ENCODE measurements at places on chromosomes 4 and X.

DNA sequence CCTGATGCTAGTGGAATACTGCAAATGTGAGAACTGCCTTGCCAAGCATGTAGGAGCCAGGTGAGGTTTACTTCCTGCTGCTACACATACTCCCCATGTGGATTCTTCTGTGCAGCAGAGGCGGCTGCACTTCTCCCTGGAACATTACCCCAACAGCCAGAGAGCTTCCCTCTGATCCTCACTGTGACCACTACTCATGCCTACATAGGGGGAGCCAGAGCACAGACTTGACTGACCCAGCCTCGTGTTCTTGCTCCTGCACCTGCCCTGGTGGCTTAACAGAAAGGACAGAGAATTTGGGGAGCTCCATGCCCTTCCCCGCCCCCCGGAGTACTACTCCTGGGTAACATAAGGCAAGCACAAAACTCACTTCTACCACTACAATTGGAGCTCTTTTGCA is 38.4 kb downstream of the UGT2A2 start:
- H3K4me1 ChIP-seq = no peaks in the 10 kb centered on the region
- no peak overlapping the region for H3K4me3 ChIP-seq
- H3K27ac ChIP-seq = no peak overlapping the region
- no peak for DNase-seq
- H3K36me3 ChIP-seq = no peaks in the 10 kb centered on the region

DNA sequence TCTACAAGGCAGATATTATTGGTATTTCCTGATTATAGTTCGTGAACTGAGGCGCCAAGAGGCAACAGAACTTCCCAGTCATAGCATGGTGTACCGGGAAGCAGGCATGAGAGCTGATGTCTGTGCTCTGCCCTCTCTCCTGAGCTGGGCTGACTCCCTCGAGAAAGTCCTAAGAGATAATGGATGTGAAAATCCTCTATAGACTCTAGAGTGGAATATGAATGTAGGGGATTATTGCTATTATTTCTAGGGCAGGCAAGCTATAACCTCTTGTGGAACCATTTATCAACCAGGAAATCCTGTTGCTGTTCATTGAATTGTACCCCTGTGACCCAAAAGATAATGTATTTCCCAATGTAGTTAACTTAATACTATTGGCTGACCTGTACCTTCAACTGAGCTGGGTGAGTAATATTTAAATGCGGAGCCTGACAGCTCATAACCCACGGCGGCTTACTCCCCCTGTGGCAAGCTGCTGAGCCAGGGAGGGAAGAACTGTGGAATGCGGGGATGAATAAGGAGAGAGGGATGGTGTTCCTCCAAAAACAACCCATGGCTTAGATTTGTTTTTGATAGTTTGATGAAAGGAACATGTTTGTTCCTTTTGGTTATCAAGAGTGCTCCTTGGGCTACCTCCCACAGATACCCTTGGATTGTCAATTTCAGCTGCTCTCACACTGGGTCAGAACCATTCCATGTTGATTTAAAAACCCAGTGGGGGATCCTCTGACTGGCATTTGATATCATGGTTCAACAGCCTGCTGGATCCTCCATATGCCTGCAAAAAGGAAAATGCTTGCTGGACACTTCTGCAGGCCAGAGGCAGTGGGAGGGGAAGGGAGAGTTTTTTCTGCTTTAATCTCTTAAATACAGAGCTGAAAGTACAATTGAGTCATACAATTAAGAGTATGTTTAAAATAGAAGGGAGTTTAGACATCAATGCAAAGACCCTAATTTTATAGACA is 339.0 kb upstream of the BOD1L1 start:
- no peak overlapping the region for H3K27ac ChIP-seq
- H3K4me3 ChIP-seq = no peak overlapping the region

DNA sequence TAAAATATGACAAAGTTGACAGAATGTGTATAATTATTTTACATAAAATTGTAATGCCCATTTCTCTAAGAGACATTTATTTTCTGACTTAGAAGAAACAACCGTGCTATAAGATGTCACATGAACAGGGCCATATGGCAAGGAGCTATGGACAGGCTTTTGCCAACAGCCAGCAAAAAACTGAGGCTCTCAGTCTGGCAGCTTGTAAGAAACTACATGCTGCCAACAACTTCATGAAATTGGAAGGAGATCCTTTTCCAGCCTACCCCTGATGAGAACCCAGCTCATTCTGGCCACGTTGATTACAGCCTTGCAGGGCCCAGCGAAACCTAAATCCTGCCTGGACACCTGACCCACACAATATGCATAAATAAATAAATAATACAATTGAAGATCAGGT is 250.3 kb upstream of the ARSJ start:
- no peak overlapping the region for H3K27ac ChIP-seq
- H3K4me3 ChIP-seq = no peak overlapping the region
- DNase-seq = no peak
- no peaks in the 10 kb centered on the region for H3K27me3 ChIP-seq
- peaks cover 22% of the 10 kb centered on the region for H3K4me1 ChIP-seq
- H3K36me3 ChIP-seq = peaks cover 2% of the 10 kb centered on the region

DNA sequence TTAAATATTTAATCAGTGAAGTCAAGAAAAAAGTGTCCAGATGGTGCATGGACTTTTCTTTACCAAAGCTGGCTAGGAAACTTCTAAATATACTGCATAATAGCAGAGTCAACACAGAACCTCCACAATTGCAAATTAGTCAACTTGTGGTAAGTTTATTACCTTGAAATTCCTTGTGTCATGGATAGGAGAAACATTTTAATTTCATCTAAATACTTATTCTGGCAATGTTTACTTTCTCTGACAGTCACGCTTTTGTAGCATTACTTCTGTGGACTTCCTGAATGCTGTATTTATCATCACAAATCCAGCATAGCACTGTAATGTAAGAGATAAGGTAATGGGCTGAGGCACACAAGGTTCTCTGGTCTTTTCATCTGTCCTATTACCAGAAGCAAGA is 2266.1 kb downstream of the PCDH7 start:
- H3K4me3 ChIP-seq = no peak overlapping the region
- H3K27ac ChIP-seq = no peak overlapping the region
- H3K36me3 ChIP-seq = peaks cover 2% of the 10 kb centered on the region

- DNase-seq = no peak
- H3K4me1 ChIP-seq = peaks cover 26% of the 10 kb centered on the region
- peaks cover 39% of the 10 kb centered on the region for H3K27me3 ChIP-seq
- no peaks in the 10 kb centered on the region for H3K36me3 ChIP-seq
- H3K27ac ChIP-seq = peak overlapping the region; percentile 72
These were observed 807 bp downstream of the SEL1L3 start for GRCh38 chr4:25861951-25862410.

- no peaks in the 10 kb centered on the region for H3K36me3 ChIP-seq
- H3K27ac ChIP-seq = no peak overlapping the region
- peak overlapping the region; percentile 66 for H3K4me3 ChIP-seq
- DNase-seq = no peak
- peaks cover 57% of the 10 kb centered on the region for H3K27me3 ChIP-seq
- H3K4me1 ChIP-seq = peaks cover 2% of the 10 kb centered on the region
These were observed 1.1 kb upstream of the HPSE start for GRCh38 chr4:83335701-83336100.

- H3K27me3 ChIP-seq = no peaks in the 10 kb centered on the region
- H3K4me1 ChIP-seq = peaks cover 8% of the 10 kb centered on the region
- H3K36me3 ChIP-seq = no peaks in the 10 kb centered on the region
- no peak overlapping the region for H3K4me3 ChIP-seq
- no peak for DNase-seq
These were observed 28.8 kb downstream of the ARHGAP10 start for GRCh38 chr4:147760695-147761094.

- H3K27me3 ChIP-seq = no peaks in the 10 kb centered on the region
- H3K36me3 ChIP-seq = peaks cover 14% of the 10 kb centered on the region
- peak overlapping the region; percentile 47 for H3K27ac ChIP-seq
- DNase-seq = no peak
- H3K4me3 ChIP-seq = no peak overlapping the region
These were observed 775.4 kb downstream of the STPG2 start for GRCh38 chr4:97367878-97368277.

DNA sequence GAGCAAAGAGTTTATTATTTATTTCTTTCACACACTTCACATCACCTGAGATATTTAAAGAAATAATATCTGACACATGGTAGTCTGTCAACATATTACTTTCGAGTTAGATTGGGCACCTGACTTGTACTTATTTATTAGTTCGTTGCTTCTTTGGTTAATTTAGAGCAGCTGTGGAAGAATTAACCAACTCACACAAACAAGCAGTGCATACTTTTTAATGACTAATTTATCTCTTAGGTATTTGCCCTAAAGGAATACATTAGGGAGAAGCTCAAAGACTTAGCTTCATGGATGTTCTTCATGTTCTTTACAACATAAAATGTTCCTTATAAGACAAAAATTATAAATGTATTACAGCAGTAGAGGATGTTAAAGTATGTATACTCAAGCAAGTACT is 242.9 kb downstream of the ARHGAP24 start:
- no peaks in the 10 kb centered on the region for H3K36me3 ChIP-seq
- H3K27ac ChIP-seq = peak overlapping the region; percentile 15
- H3K27me3 ChIP-seq = no peaks in the 10 kb centered on the region
- peaks cover 14% of the 10 kb centered on the region for H3K4me1 ChIP-seq
- no peak overlapping the region for H3K4me3 ChIP-seq

Data from mesothelial cell of epicardium (in vitro differentiated cells).